ENCODE measurements at places on chromosomes 4 and X.

- DNase-seq = no peak
Observed at GRCh38 chrX:19514791-19515614, at the start of gene MAP3K15. TSS of gene MAP3K15 (minus strand) at chrX:19515508. CDS start at chrX:19515261, 247 bp downstream.

DNA sequence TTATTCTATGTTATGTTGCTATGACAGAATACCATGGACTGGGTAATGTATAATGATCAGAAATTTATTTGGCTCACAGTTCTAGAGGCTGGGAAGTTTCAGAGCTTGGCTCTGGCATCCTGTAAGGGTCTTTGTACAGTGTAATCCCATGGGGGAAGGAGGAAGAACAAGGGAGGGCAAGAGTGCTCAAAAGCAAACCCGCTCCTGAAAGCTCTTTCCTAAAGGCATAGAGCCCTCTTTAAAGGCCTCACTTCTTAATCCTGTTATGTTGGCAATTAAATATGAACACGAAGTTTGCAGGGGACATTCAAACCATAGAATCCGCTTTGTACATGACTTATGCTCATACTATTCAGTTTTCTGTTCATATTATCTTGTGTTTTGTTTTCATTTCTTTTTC, 191.3 kb upstream of the CTSO start:
- DNase-seq = no peak

DNA sequence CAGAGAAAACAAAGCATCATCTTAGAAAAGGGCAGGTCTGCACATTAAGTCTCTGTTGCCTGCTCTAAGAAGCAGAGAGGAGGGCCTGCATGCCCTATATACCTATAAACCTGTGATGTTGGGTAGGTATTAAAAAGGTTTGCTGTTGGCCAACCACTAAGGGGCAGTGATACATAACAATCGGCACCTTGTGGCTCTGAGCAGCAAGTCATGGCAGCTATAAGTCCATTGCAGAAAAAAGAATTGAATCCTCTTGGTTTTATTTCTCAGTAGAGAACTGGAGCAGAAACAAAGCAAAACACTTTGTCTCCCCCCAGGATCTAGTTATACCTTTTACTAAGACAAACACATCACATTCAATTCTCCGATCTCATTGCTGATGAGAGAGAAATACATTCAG, 1364.4 kb downstream of the STIM2 start:
- no peak for DNase-seq

DNA sequence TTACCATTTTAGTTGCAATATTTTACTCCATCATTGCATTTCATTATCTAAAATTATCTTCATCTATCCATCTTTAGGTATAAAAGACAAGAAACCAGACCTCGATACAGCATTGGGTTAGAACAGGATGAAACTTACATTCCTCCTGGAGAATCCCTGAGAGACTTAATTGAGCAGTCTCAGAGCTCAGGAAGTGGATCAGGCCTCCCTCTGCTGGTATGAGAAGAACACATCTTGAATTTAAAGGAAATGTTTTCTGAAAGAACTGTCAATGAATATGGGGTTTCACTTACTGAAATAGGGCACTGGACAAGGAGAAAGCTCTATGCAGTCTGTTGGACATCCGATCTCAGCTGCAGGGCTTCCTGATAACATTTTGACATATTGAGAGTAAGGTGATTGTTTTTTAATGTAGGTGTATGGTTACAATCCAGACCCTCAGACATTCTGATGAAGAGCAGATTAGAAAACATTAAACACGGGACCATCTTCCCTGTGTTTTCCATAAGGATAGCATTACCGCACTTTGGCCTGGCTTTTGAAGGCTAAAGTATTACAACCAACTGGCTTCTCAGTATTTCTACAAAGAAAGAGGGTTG, 367.2 kb downstream of the BMPR1B start:
- no peak for DNase-seq

DNA sequence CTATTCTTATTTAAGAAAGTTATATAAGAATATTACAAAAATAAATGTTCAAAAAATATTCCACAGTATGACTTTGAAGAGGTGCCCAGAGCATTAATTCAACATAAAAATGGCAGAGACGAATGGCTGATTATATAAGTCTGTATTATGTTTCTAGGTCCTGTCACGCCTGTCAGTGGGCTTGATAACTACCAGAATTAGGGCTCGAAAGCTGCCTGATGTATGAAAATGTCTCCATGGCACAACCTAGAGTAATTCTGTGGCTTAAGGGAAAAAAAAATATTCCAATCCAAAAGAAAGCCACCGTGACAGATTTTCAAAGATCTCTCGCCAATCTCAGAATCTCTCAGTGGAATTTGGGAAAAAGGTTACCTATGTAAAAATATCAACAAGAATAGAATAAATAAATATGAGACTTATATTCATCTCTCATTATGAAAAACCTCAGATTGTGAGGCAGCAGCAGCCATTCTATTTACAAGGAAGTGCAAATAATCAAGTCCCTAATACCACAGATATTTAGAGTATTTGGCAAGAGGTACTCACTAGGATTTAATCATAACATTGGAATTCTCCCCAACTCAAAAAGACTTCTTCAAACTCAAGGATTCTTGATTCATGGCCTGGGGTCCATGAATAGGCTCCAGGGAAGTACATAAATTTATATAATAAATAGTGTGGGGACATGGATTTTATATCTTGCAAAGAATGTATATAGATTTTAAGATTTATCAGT, 489.1 kb upstream of the INTU start:
- no peak for DNase-seq

GRCh38 chr4:80182237-80182866, 15.0 kb upstream of the PRDM8 start:
- no peak for DNase-seq

GRCh38 chr4:76974150-76974549, 24.6 kb downstream of the SEPTIN11 start:
- no peak for DNase-seq

GRCh38 chr4:79182209-79182608, 143.7 kb downstream of the NAA11 start:
- no peak for DNase-seq

GRCh38 chr4:85889314-85889713, 414.4 kb downstream of the ARHGAP24 start:
- no peak for DNase-seq

DNA sequence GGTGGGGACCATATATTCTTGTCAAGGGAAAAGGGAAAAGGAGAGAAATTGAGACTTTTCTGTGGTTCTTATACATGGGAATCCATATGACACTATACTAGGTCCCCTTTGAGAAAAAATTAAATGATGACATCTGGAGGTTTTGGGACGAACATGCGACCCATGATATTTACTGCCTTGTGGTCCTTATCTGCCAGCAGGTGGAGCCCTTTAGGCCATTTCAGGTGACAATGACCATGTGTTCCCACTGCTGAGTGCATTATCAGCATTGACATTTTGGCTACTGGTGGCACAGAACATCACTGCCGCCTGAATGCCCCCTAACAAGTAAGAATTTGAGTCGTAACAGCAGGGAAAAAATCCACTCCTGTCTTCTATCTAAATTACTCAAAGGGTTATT, 843.4 kb downstream of the FSTL5 start:
- no peak for DNase-seq
